ENCODE measurements at places on chromosomes 2 and 18.

DNA sequence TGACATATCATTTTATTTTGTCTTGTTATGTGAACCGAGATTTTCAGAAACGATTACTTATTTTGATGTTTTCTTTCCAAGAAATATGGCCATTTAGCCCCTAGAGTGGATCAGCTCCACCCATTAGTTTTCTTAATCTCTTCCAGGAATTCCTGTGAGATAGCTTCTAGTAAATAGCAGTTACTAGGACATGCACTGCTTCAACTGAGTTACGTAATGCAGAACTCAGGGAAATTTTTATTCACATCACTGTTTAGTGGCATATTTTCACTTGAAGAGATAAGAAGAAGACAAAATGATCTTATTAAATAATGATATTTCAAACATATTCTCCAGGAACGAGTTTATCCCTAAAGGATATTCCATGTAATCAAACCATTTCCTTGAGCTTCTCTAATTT is 573.5 kb upstream of the CNTNAP5 start:
- no peak for DNase-seq

DNA sequence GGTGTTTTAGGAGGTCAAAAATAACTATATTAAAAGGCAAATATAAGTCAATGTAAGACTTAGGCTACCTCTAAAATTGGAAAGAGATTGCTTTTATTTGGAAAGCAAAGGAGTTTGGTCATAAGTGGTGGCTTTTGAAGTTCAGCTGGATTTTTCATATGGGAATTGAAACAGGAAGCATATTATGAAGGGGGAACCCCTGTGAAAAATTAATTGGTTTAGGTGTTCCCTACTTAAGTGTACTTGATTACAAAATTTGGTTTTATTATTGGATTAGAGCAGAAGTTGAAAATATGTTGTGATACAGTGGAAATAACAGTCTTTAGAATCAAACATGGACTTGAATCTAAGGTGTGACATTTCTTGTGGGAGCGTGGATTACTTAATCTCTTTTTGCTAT is 121.4 kb upstream of the TTC27 start:
- no peak for DNase-seq

- DNase-seq, result peak; percentile 97
Measured at GRCh38 chr2:10036095-10036884, 7.1 kb upstream of the KLF11 start.

GRCh38 chr2:42051543-42052235 is 3.9 kb downstream of the PKDCC start:
- DNase-seq, result no peak

GRCh38 chr2:36456227-36457175 is 100.9 kb downstream of the CRIM1 start:
- peak; percentile 60 for DNase-seq
